Small intestine (tissue), 16 donors: ENCODE measurements at places on chromosomes 6 and 20.

- DNase-seq: no peak
These were observed 58.7 kb upstream of the TGM3 start for GRCh38 chr20:2237059-2237458.

- DNase-seq: no peak
These were observed 71.4 kb upstream of the TCF21 start for GRCh38 chr6:133817460-133818047.

GRCh38 chr6:659716-660581, 3.0 kb upstream of the HUS1B start:
- DNase-seq: no peak

DNA sequence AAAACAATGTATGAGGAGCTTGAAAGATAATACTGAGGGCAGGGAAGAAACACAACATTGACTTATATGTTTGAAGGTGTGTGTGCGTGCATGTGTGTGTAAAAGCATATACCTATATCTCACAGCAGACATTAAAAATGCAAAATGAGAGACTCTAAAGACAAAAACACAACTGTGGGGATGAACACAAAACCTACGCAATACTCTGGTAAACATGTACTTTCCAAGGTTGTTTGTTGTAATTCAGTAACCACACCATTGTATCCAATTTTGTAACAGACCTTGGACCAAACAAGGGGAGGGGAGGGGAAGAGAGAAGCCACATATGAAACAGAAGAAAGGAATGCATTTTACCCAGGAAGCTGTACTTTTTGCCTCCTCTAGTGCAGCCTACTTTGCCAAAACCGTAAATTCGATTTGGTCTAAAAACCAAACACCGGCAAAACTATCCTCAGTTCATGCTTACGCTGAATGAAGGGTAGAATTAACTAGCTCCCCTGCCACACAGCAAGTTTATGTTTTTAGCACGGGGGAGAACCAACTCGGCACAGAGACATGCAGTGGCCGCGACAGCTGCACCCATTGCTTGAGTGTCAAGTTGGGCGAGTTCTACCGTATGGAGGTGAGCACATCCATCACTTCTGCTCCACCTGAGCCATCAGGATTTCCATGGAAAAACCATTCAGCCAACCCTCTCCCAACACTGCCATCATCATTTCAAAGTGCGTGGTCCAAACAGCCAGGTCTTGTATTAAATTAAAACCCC, 50.0 kb downstream of the CNKSR3 start:
- no peak for DNase-seq

DNA sequence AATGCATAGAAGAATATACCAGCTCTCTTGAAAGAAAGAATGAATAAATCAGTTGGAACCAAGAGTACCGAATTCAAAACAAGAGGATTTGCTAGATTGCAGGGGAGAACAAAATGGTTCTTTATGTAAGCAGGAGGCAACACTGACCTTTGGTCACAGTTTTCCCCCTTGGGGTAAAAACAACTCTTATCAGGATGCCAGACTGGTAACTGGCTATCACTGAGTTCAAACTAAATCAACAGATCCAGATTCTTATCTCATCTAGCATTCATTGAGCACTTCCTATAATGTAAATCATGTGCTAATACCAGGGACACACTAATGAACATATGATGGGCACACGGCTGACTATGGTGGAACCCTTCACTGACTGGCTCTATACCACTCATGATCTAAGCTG, 4.8 kb upstream of the IL17F start:
- no peak for DNase-seq

DNA sequence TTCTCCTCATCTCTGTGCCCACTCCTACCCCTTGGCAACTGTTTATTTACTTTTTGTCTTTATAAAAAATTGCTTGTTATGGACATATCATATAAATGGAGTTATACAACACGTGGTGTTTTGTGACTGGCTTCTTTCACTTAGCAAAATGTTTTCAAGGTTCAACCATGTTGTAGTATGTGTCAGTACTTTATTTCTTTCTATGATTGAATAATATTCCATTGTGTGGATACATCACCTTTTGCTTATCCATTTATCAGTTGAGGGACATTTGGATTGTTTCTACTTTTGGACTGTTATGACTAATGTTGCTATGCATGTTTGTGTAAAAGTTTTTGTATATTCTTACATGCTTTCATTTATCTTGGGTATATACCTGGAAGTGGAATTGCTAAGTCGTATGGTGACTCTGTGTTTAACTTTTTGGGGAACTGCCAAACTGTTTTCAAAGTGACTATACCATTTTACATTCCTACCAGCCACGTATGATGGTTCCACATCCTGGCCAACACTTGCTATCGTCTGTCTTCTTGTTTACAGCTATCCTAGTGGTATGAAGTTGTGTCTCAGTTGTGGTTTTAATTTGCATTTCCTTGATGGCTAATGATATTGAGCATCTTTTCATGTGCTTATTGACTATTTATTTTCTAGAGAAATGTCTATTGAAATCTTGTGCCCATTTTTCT, 84.4 kb downstream of the SLX4IP start:
- DNase-seq: peak; percentile 9

- no peak for DNase-seq
These were observed 4.6 kb downstream of the DDR1 start for GRCh38 chr6:30888816-30889495.

DNA sequence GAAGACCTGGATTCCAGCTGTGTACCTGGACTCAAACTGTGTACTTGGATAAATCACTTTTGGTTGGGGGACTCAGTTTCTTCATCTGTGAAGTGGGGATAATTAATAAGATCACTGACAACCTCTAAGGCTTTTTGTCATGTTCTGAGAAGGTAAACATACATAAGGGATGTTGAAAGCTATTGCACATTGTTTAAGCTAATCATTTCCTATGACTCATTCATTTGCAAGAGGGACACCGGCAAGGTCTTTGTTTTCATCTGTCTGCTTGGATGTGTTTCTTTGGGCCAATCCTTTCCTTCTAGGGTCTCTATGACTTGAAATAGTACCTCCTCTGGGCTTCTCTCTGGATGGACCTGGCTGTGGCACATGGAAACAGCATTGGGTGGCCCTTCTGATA, 6.8 kb downstream of the PROKR2 start:
- no peak for DNase-seq

DNA sequence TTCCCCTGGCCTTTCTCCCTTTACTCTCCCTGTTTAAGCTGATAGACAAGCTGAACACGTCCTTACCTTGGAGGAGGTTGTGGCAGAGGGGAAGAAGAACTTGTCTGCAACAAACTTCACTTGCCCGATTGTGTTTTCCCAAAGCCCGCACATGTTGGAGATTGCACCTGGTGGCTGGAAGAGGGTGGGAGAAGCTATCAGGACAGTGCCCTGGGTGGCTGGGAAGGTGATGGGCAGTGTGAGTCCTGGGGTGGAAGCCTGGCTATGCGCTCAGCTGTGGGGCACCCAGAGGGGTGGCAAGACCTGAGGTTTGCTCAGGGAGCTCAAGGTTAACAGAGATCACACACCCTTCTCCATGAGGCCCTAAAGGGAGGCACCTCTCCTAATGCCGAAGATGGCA, 25.0 kb upstream of the SSTR4 start:
- DNase-seq: no peak

DNA sequence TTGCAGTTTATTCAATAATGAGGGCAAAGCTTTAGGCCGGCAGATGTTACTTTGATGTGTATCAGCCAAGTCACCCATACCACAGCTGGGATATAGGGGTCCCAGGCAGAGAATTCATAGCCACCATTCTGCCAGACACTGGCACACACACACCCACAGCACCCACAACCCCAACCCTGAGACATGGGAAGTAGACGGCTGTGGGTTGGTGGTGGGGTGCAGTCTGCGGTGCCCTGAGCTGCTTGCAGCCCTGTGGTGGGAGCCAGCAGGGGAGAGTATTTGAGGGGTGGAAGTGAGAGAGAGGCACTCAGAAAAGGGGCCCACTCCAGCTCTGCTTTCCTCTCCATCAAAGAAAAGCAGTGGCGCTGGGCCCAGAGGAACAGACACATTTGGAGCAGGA, 125.3 kb downstream of the FOXO3 start:
- DNase-seq: no peak

GRCh38 chr6:114140416-114140815, 169.5 kb upstream of the HDAC2 start:
- no peak for DNase-seq

DNA sequence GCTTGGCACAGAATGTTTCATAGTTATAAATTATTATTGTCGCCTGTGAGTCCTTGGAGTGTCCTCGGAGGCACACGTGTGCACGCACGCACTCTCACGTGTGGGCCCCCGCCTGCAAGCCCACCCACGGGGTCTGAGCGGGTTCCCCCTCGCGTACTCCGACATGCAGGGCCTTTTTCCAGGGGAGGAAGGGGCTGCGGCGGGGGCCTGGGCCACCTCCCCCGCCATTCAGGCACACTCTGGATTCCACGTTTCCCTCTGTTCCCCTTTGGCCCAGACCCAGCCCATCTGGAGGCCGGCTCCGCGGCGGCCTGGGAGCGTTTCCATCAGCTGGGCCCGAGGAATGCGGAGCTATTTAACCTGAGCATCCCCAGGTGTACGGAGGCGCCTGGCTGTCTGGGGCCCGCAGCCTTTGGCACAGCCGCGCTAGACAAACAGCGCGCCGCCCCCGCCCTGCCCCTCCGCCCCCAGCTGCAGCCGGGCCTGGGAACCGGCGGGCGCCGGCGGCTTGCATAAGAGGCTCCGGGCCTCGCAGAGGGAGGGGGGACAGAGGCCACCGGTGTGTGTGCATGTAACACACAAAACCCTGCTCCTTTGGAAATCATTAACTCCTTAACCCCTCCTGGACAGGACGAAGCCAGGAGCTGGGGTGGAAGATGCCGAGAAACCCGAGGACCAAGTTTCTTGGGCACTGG, 3.3 kb downstream of the ID1 start:
- peak; percentile 98 for DNase-seq

DNA sequence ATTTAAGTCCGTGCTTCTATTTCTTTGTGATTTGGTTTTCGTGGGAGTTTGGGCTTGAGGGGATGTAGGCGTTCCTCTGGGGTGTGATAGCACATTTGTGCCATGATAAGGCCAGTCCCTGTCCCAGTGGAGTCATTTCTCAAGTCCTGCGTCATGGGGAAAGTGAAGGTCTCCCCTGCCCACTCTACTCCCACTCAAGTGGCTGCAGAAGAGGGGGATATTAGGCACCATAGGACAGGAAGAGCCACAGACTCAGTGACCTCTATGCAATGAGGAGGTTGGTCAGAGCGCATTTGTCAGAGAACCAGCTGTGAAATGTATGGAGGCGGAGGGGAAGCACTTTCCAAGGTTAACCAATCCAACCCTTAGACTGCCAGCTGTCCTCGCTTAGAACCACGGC, 51.9 kb upstream of the EDN1 start:
- DNase-seq: no peak

DNA sequence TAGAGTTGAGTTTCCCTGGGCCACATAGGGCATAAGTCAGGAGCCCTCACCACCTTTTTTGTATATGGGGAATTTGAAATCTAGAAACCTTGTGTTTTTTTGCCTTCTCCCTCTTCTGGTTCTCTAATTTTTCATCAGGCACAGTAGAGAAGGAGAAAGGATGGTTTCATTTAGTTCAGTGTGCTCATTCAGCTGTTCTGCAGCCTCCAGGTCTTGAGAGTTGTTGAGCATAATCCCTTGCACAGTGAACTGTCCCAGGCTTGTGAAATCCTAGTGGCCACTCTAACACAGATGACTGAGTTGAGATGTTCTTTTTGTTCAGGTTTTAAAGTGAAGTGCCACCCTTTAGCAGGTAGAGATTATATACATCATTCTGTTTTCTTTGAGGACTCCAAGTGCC, 183.5 kb downstream of the CDKAL1 start:
- no peak for DNase-seq

- DNase-seq: no peak
These were observed 3.4 kb downstream of the GJA1 start for GRCh38 chr6:121438869-121439268.

GRCh38 chr20:56616716-56617115, 12.4 kb upstream of the TFAP2C start:
- DNase-seq: no peak

GRCh38 chr20:22916021-22916842, 118.9 kb upstream of the SSTR4 start:
- DNase-seq: no peak

DNA sequence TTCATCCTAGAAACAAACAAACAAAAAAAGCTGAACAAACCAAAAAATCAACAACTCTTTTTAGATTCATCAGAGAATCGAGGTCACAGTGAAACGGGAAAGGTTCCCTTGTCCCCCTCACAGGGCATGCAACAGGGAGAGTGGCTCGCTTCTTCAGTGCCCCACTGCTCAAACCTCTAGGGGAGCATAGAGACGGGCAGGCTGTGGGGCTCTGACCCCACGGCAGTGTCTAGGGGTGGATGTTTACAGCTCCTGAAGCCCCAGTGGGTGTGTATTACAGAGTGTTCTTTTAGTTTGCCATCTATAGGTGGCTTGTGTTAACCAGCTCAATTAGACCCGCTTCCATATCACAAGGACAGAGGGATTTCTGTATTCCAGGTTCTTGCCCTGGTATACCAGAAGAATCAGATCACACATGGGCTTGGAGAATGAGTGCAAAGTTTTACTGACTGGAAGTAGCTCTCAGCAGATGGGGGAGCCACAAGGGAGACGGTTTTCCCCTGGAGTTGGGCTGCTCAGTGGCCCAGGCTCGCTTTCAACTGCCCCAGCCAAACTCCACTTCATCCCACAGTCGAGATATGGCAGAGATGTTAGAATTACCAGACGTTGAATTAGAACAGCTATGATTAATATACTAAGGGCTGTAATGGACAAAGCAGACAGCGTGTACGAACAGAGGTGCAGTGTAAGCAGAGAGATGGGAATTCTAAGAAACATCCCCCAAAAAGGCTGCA, 192.6 kb upstream of the CST7 start:
- DNase-seq: no peak

DNA sequence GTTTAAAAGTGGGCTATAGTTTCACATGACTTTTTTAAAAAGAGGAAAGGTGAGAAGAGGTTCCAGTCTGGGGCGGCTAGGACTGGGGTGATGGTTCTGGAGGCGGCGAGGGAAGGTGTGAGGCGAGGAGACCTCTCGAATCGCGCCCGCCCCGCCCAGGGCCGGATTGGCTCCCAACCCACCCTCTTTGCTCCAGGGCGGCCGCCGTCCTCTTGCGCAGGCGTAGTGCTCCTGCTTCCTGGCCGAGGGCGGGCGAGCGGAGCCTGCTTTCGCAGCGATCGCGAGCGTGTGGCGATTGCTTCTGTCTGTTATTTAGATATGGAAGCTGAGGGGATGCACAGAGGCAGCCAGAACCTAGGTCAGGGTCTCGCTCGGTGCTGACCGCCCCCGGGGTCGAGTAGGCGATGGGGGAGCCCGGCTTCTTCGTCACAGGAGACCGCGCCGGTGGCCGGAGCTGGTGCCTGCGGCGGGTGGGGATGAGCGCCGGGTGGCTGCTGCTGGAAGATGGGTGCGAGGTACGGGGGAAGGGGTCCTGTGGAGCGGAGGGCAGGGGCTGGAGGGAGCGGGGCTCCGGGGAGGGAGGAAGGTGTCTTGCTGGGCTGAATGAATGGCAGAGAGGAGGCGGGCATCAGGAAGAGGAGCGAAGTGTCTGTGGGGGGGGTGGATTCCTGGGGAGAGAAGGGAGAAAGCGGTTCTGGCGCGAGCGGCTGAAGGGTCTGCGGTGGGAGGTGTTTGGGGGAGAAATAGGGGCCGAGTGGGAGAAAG, at the start of gene RNF8:
TSS of gene RNF8 (plus strand) at position 223 of the 765 bp plus-strand sequence. CDS start at position 405, 182 bp downstream.
- DNase-seq: peak; percentile 84

- DNase-seq: no peak
These were observed 128.4 kb upstream of the NOX3 start for GRCh38 chr6:155584006-155584405.

- no peak for DNase-seq
These were observed 18.0 kb upstream of the SIM1 start for GRCh38 chr6:100482698-100483097.
